M059J (cell line): ENCODE measurements at places on chromosomes 2 and 18.

DNA sequence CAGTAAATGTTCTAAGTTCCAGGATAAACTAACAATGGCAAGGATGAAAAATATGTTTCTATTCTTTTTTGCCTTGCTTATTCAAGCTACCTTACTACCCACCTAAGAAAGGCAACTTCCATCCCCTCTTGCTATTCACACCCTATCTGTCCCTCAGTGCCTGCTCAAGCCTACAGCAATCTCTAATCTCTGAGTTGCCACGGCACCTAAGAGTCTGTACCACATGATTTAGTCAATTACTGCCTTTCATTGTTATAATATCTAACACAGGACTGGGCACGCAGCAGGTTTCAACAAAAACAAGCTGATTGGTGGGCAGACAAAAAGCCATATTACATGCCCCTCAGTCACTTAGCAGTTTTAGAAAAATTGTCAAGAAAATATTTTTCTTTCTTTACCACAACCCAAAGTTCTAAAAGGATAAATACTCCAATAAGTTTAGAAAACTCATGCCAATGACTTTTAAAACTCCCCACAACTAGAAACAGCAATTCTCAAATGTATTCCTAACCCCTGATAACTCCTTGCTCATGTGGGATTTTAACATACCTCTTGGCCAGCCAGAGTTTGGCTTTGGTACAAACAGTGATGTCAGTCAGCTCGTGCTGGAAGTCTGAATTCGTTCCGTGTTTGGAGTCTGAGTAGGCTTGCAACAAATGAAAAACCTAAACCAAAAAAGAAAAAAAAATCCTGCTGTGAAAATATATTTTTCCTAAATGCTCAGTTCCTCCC is 117.3 kb upstream of the ZFP36L2 start:
- peak; percentile 83 for DNase-seq

DNA sequence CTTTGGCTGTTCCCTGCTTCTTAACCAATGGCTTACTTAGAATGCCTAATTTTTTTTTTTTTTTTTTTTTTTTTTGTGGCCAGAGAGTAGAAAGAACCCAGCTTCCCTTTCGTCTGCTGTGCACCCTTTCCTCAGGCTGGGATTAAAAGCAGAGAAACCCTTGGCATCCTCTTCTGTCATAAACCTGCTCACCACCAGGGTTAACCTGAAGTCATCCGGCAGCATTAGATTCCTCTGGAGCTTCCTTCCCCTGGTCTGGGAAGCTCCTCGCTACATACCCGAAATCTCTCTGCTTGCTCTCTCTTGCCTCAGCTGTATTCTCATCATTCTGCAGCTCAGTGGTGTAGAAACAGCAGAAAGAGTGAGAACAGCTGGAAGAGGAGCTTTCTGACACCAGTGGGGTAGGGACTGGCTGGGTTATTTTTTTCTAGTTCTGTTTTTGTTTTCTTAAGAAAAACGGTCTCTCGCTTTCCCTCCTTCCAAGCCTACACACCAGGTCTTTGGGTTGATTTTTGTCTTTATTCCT is 339.0 kb upstream of the MEIS1 start:
- DNase-seq, result no peak

DNA sequence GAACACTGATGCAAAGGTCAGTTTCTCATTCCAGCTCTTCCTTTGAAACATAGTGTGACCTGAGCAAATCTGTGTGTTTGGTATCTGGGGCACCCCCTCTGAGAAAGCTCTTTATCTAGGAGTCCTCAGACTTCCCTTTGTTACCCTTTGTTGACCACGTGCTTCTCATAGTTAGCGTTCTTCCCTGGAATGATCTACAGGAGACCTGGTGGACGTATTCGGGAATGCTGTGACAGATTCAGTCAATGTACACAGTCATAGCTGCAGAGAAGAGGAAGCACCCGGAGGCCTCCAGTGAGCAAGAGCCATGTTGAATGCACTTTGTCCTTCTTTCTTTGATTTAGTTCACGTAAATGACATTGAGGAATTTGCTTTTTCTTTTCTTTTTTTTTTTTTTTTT is 10.7 kb upstream of the CHMP1B start:
- DNase-seq, result no peak

DNA sequence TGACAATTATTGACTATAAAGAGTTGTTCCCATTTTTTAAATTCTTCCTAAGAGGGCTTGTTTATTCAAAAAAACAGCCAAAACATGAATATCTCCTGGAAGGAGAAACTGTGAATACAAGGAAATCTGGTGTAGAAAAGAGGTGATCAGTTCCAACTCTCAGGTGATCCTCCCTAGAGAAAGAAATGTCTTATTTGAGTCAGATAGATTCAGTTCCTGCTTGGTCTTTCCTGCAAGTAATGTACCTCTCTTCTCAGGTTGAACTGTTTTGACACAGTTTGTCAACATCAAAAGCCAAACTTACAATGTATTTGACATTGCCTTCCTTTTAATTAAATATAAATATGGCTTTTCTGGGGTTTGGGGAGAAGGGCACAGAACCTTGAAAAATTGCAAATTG is 567.4 kb downstream of the ARHGAP15 start:
- DNase-seq, result no peak

- DNase-seq, result no peak
Measured at GRCh38 chr2:38666556-38666910, 619 bp downstream of the GALM start.

- DNase-seq, result no peak
Measured at GRCh38 chr18:55244546-55244945, 285.3 kb upstream of the CCDC68 start.

DNA sequence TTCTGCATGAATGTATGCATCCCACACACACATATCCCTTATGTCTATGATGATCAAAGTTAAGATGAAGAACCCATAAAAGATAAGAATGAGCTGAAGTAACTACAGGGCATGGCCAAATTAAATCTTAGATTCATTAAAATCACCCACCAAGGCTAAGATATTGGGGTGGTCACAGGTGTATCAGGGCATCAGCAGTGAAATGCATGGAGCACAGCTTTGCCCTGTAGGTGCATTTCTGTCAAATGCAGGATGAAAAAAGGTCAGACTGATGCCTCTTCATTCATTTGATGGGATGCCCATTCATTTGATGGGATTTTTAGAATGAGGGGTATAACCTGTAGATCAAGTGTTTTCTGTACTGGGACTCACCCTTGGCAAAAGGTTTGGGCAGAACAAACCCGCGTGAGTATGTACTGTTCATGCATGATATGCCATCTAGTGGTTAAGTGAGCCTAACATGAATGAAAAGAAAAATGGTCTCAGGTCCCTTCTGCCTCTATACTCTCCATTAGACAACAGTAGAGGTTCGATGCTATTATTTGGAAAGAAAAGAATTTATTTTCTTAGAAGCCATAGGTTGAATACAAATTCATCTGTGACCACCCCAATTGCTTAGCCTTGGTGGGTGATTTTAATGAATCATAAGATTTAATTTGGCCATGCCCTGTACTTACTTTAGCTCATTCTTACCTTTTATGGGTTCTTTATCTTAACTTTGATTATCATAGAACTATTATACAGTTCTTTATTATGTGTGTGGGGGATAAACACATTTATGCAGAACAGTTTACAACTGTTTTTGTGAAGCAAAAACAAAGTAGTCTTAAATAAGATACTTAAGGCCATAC is 43.2 kb upstream of the NOSTRIN start:
- peak; percentile 48 for DNase-seq

GRCh38 chr2:217415316-217415715 is 555.5 kb upstream of the TNP1 start:
- DNase-seq, result no peak

- DNase-seq, result peak; percentile 91
Measured at GRCh38 chr2:27050281-27050995, 1.0 kb upstream of the AGBL5 start.

DNA sequence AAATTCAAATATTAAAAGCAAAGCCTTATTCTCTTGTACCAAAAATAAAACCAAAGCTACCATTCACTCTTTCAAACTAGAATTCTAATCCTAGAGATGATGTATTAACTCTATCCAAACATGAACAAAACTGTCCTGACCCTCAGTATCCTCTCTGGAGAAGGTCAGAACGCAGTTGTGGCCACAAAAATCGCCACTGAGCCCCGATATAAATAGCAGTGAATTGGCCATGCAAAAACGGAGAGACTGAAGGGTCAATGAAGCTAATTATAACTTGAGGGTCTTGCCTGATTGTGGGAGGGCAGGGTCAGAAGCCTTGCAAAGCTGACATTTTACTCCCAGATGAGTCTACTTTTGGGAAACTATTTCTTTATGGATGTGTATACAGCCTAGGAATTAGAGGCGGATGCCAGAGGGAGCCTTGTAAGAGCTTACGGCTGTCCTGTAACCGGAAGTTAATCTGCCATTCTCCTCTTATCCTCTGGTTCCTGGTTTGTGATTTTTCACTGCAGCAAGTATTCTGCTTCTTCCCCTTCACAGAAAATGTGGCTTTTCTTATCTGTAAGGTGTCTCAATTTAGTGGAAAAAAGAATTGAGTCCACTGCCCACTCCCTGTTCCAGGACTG is 28.1 kb downstream of the CAVIN2 start:
- DNase-seq, result no peak

DNA sequence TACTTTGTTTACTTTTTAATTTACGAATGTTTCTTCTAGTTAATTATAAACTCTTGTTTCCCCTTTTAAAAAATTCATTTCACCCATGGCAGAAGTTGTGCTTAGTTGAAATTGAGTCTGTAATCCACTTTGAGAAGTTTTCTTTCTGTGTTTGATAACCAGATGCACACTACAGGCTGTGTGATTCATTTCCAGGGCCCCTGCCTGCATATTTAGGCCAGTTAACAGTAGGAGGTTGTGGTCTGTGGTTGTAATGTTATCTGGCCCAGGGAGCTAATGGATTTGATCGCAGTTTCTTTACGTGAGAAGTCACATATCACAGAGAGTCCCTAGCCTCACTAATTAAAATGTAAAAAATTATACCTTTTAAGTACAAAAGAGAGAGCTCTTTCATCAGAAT is 3.3 kb downstream of the CDH7 start:
- DNase-seq, result peak; percentile 7

DNA sequence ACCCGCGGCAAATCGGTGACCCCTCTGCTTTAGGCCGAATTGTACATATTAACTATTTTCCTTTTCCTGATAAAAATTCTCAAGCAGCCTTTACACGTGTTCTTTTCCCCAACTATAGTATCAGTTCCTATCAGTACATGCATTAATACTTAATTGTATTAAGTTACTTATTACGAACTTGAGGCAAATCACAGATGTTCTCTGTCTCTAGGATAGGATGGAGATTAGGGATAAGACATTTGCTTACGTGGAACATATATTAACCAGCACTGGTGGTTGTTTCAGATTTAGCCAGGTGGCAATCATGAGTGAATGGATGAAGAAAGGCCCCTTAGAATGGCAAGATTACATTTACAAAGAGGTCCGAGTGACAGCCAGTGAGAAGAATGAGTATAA is 675 bp downstream of the GEMIN6 start:
- no peak for DNase-seq

DNA sequence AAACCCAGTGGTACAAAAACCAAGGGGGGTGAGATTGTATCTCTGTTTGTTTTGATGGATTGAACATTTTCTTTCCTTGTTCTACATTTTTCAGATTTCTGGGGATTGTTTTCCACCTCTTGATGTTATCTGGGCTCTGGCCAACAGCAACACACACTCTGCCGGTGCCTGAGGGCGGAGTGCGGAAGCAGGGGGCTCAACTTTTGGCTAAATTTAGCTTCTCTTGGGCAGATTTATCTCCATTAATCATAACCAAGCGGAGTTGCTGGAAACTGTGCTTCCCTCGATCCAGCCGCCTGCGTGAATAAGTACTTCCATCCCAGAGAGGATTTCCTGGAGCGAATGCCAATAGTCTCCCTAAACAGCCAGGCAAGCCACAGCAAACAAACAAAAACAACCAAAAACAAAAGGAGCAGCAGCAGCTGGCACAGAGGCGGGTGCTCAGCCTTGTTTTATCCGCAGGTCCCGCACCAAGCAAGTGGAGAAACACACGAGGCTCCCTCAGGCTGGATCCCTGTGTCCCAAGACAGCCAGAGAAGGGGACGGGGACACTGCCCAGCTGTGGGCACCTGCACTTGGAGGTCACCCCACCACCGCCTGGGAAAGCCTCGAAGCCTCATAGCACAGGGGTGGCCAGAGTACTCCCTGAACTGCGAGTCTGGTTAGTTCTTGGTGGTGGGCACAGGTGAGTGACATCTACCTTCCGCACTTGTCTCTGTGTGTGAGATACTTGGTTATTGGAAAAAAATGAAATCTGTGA is 143.4 kb downstream of the NDUFA10 start:
- DNase-seq, result peak; percentile 3

GRCh38 chr2:109497463-109497862 is 116.3 kb downstream of the SEPTIN10 start:
- peak; percentile 79 for DNase-seq

- no peak for DNase-seq
Measured at GRCh38 chr2:54492335-54492734, 36.2 kb downstream of the SPTBN1 start.

DNA sequence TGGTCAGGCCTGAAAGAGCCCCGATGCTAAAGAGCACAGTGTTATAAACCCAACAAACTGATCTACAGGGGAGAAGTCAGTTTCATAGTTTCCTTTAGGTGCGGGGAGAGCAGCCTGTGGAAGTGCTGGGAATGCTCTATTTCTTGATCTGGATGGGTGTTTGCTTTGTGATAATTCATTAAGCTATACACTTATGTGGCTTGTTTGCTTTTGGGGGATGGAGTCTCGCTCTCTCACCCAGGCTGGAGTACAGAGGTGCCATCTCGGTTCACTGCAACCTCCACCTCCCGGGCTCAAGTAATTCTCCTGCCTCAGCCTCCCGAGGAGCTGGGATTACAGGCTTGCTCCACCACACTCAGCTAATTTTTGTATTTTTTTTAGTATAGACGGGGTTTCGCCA is 30.1 kb upstream of the CEP68 start:
- DNase-seq, result no peak

- no peak for DNase-seq
Measured at GRCh38 chr2:154480521-154480920, 218.0 kb upstream of the KCNJ3 start.

- peak; percentile 17 for DNase-seq
Measured at GRCh38 chr2:195903956-195904355, 164.7 kb downstream of the DNAH7 start.

- DNase-seq, result no peak
Measured at GRCh38 chr2:236237468-236238190, 26.6 kb downstream of the ASB18 start.

DNA sequence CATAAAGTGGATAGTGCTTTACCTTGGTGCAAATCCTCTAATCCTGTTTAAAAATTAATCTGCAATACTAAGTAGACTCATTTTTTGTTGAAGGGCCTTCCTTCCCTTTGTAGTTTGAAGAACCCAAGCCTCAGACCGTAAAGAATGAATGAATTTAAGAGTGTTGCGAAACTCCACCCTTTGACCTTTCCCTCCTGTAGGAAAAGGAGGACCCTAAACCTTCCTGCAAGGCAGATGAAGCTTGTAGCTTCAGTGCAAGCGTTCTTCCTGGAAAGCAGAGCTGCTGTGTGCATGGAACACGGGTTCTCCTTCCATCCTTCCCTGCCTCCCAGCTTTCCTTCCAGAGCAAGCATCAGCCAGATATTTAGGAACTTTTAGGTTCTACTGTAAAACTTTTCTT is 1.7 kb downstream of the IMPA2 start:
- no peak for DNase-seq
